ENCODE measurements at places on chromosomes 6 and 20.

DNA sequence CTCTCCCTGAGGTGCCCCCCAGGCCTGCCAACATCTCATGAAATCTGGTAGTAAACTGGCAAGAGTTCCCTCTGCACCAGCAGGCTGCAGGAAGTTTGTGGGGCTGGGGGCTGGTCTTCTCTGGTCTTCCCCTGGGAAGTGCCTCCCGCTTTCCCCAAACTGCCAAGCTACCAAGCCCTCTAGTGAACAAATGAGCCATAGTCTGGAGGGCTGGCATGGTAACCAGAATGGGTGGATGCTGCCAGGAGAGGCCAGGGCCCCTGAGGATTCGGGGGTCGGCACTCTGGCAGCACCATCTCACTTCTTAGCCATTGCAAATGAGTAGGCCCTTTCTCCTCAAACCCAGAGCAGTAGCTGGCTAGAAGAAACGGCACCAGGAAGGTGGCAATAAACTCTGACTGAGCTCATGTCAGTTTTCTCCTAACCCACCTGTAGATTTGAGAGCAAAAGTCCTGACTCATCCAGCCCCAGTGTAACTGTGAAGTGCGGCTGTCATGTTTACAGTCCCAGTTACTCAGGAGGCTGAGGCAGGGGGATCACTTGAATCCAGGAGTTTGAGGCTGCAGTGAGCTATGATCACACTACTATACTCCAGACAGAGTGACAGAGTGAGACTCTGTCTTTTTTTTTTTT, 35.9 kb downstream of the ZC3H12D start:
- no peak for DNase-seq

- DNase-seq, result peak; percentile 83
Measured at GRCh38 chr6:14747881-14748520, 497.9 kb upstream of the JARID2 start.

- DNase-seq, result peak; percentile 44
Measured at GRCh38 chr6:98947411-98948292, at the start of gene FBXL4. TSS of gene FBXL4 (minus strand) at chr6:98947946. CDS start at chr6:98926988, 20,958 bp downstream.

GRCh38 chr20:63580796-63581461, 6.9 kb upstream of the HELZ2 start:
- no peak for DNase-seq

DNA sequence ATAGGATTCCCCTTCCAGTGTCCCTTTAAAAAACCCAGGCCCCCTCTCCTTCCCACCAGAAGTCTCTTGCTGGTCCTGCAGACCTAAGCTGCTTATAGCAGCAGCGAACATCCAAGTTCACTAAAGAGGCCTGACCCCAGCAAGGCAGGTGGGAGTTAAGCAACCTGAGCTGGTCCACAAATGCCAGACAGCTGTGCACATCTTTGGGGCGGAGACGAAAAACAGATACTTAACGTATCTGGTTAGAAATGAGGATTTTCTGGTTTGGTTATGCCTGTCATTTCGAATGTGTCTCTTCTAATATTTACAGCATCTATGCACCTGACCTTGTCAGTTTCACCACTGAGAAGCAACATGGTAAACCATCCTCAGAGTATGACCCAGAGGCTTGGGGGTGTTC, 87.8 kb downstream of the SLC2A10 start:
- DNase-seq, result no peak

GRCh38 chr20:52704553-52704952, 267.6 kb upstream of the TSHZ2 start:
- DNase-seq, result no peak

- DNase-seq, result peak; percentile 52
Measured at GRCh38 chr6:129251669-129252376, 368.9 kb downstream of the LAMA2 start.

DNA sequence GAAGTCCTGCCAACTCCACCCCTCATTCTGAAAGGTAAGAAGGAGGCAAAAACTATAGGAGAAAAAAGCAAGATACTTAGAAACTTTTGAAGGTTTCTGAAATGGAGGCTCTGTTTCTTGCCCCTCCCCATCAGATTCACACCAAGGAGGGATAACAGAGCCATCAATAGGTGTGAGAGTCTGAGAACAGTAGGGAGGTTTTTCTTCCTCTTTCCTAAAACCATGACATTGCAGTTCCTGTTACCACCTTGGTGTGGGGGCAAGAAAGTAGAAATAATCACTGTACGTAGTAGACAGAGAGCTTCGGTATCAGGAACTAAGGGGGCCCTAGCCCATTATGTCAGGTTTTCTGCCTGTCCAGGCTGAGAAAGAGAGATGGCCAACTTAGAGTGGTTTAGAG, 333.3 kb upstream of the SYNCRIP start:
- DNase-seq, result no peak

GRCh38 chr6:43221046-43221972, 8.0 kb downstream of the DNPH1 start:
- DNase-seq, result no peak

- no peak for DNase-seq
Measured at GRCh38 chr6:111941686-111942330, 68.6 kb upstream of the FYN start.

DNA sequence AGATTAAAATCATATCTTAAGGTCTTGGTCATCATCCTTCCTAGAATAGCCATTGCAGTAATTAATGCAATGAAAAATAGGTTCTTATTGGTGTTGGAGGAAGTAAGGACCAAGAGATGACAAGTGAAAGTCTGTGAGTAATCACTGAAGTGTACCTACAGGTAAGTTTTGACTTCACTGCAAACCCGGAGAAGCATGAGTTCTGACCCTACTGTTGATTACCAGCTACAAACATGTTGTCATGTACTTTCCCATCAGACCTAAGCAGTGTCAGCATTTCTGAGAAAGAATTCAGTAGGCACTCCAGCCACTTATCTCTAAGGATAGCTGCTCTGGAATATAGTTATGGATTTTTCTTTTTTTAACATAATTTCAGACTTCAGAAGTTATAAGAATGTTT, 280.9 kb downstream of the ZFAND3 start:
- no peak for DNase-seq

DNA sequence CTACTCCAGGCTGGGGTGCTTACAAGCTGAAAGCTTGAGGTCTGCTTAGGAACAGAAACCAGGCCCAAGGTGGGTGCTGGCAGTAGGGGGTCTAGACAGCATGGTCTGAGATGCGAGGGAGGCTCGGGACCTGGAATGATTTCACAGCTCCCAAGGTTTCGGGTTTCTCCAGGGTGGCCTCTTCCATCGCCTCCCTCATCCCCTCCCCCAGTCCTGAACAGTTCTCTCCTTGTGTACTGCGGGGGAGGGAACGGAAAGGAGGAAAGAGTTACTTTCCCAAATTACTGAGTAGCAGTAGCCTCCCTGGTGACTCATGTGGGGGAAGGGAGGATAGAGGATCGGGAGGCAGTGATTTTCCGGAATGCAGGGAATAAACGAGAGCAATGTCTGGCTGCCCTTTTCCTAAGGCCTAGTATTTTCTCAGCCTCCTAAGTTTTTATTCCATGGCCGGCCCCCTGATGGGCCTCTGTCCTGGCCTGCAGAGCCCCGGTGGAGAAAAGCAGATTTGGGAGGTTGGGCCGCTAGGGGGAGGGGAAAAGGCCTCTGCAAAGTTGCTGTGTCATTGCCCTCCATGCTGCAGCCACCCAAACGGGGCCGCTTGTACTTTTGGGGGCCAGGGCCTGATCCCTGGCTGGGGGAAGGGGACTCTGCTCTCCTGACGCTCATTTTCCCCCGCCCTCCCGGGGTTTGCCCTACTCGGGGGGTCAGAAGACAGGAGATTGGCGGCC, 1.5 kb downstream of the BRD2 start:
- peak; percentile 98 for DNase-seq

GRCh38 chr6:1063671-1064355, 248.1 kb upstream of the FOXQ1 start:
- DNase-seq, result no peak

GRCh38 chr6:108118359-108118724, 43.8 kb upstream of the OSTM1 start:
- DNase-seq, result no peak

DNA sequence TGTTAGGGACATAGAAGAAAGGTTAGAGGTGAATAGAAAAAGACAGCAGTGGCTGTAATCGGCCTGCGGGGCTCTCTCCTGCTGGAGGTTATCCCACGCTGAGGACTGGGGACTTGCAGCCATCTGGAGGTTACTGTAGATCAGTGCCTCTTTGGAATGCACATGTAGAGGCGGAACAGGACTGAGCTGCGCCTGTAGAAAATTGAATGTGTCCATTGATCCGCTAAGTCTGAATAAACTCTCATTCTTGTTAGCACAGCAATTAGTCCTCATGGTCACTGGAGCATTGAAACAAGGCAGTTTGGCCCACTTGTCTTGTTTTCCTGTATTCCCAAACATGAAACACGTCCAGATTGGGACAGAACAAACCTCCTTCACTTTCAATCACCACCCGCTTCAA, 46.3 kb upstream of the F13A1 start:
- no peak for DNase-seq

DNA sequence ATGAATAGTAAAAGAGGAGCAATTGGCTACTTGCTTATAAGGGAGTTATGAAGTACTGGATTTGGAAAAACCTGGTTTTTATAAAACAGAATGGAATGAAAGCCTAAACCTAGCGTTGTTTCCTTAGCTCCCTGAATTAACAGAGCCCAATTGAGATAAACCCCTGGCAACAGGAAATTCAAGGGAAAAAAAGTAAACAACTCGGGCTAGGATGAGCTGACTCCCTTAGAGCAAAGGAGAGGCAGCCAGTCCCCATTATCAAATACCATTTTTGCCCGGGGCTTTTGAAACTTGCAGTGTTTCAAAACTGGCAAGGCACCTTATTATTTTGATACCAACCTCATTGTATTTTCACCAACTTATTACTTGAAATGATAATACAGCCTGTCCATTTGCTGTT, 587.5 kb downstream of the CD109 start:
- no peak for DNase-seq

- DNase-seq, result no peak
Measured at GRCh38 chr6:71889366-71889765, 3.0 kb downstream of the RIMS1 start.

GRCh38 chr20:39133201-39133600, 171.1 kb downstream of the DHX35 start:
- no peak for DNase-seq

- DNase-seq, result peak; percentile 11
Measured at GRCh38 chr6:154615483-154616025, 105.1 kb upstream of the CNKSR3 start.

DNA sequence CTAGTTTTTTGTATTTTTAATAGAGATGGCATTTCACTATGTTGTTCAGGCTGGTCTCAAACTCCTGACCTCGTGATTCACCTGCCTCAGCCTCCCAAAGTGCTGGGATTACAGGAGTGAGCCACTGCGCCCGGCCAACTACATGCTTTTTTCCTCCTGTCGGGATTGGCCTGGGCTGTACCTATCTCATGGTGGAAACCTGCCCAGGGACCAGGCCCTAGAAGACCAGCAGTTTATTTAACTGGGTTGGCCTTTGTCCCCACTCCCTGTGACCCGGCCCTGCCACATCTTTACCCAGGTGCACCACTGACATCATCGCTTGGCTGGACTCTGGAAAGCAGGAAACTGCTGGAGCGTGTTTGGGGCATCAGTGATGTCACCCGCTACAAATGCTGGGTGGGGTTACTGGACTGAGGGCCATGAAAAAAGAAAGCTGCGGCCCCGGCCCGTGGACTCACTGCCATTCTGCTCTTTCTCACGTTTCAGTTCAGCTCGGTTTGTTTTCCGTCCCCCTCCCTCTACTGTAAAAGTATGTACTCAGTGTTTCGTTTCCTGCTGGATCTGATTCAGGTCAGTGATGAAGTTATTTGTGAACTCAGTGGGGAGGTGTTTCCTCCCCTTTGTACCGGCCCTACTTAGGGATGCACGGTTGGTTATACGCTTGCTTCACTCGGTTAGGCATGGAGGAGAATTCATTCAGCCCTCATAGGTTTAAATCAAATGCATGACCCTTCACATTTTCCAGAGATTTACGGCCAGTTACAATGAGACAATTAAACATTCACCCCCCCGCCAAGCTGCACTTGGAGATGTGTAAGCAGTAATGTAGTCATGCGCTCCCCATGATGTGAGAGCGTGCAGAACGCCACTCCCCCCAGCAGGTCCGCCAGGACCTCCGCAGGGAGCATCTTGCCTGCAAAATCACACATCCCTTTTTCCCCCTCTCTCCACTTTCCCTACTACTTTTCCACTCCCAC, 179.3 kb downstream of the MTHFD1L start:
- DNase-seq, result peak; percentile 69

DNA sequence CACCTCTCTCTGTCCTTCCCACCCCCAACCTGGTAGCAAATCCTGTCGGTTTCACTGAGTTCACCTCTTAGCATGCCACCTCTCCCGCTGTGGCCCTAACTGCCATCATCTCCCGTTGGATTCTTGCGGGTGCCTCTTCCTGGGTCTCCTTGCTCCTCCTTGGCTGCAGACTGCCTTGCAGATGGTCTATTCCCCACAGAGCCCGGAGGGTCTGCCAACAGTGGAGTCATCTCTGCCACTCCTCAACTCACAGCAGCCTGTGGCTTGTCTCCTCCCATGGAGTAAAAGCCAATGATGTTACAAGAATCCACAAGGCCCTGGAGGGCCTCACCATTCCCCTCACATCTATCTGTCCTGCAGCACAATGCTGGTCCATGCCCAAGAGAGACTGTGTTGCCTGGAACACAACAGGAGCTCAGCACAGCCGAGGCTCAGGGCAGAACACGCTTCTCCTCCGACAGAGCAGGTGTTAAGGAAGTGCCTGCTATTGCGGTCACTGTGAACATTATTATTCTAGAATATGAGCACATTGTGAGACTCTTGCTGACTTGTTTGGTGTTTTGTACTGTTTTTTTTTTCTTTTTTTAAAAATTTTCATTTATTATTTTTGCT, 241.8 kb upstream of the SULF2 start:
- no peak for DNase-seq

GRCh38 chr6:90385759-90386313, 89.2 kb upstream of the BACH2 start:
- no peak for DNase-seq

DNA sequence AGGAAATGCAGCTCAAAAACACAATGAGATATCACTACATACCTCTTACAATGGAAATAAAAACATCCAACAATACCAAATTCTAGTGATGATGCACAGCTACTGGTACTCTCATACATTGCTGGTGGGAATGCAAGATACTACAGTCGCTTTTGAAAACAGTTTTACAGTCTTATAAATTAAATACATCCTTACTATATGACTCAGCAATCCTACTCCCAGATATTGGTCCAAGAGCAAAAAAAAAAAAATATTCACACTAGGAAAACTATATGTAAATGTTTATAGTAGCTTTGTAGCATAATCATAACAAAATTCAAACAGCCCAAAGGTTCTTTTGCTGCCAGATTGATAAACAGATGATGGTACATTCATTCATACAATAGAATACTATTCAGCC, 217.4 kb upstream of the FAM83B start:
- DNase-seq, result no peak

Data from fibroblast of skin of left quadriceps (primary cell).